ENCODE measurements at places on chromosomes 2 and 18.

DNA sequence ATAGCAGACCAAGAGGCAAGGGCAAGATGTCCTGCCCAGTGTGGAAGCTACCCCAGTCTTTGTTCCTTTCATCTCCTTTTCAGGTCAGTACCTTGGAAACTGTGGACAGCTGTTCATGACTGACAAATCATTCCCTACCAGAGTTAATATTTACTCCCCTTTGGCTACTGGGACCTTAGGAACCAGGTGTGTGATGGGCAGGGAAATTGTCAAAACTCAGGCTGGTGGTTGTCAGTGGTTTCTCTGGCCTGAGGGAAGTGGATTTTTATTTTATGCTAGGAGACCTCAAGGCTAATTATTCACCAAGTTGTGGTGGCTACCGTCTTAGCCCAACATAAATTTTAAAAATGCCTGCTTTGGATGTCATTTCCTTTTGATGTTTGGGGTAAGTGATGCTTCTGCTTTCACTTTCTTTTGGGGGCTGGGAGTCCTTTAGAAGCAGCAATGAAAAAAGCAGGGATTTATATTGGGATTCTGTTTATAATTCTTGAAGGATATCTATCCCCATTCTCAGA, 119.3 kb downstream of the SETBP1 start:
- DNase-seq, result no peak

DNA sequence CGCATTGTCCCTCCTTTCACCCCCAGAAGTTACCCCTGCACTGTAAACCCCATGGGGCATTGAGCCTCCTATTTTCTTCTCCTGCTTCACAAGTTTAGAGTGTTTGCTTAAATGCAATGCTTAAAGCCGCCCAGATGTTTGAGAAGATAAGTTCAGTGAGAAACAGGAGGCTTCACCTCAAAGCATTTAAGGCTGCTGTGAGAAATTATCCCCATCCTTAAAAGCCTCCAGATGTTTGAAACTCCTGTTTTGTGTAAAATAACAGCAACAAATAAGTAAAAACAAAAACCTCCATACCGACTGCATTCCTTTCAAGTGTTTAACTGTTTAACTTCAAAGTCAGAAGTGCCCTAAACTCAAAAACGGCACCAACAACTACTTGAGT, 81.8 kb downstream of the RTP5 start:
- no peak for DNase-seq

- no peak for DNase-seq
Measured at GRCh38 chr2:99259465-99259864, 4.0 kb upstream of the LYG2 start.

DNA sequence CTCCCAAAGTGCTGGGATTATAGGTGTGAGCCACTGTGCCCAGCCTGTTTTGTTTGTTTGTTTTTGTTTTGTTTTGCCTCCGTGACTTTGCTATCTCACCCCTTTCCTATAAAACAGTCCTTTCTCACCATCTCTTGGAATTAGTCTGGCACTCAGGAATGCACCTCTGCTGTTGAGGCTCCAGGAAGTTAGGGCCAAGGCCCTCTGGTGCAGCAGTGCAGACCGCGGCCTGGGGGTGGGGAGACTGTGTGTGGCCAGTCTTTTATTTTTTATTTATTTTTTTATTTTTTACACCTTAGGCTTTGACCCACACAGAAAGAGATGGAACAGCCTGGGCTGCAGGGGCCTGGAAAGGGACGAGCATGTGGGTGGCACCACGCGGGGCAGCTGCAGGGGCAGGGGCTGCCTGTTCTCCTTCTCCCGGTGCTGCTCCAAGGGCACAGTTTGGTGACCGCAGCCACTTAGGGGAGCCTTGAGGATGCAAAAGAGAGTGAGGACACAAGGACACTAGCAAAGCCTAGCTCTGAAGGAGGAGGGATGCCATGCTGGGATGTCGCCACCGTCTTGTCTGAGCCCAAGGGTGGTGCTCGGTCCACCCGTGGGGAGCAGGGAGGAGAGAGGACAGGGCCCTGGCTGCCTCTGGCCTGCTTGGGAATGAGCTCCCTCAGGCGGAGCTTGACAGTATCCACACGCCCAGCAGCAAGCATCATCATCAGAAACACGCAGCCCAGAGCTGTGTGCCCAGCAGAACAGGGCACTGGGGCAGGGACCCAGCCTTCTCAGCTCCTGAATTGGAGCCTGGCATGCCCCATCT, 19.4 kb upstream of the ALPI start:
- DNase-seq, result no peak

- no peak for DNase-seq
Measured at GRCh38 chr2:74528600-74529356, 728 bp downstream of the AUP1 start.

- no peak for DNase-seq
Measured at GRCh38 chr2:47531378-47532042, 128.6 kb downstream of the MSH2 start.

DNA sequence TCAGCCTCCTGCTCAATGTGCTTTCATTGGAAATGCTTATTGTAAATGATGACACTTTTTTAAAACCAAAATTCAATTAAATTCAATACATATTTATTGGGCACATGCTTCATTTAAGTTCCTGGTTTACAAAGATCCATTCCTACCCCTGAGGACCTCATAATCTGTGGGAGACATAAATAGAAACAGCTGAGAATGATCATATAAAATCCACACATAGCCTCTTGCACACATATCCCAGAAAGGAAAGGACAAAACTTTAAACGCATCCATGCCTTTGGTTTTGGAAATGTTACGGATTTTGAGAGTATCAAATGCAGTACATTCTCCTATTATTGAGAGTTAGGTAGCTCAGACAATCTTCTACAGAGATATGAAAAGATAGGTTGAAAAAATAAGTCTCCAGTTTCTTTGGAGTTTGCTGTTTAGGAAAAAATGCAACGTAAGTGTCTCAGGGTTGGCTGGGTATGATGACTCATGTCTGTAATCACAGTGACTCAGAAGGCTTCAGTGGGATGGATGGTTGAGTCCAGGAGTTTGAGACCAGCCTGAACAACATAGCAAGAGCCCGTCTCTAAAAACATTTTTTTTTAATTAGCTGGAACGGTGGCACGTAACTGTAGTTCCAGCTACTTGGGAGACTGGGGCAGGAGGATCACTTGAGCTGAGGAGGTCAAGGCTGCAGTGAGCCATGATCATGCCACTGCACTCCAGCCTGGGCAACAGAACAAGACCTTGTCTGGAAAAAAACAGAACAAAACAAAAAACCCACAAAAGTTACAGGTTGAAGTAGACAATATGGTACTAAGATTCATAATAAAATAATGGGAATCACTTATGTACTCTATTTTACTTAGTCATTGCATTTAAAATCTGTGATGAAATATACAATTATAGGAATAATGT, 3.9 kb upstream of the PRELID3A start:
- peak; percentile 81 for DNase-seq

DNA sequence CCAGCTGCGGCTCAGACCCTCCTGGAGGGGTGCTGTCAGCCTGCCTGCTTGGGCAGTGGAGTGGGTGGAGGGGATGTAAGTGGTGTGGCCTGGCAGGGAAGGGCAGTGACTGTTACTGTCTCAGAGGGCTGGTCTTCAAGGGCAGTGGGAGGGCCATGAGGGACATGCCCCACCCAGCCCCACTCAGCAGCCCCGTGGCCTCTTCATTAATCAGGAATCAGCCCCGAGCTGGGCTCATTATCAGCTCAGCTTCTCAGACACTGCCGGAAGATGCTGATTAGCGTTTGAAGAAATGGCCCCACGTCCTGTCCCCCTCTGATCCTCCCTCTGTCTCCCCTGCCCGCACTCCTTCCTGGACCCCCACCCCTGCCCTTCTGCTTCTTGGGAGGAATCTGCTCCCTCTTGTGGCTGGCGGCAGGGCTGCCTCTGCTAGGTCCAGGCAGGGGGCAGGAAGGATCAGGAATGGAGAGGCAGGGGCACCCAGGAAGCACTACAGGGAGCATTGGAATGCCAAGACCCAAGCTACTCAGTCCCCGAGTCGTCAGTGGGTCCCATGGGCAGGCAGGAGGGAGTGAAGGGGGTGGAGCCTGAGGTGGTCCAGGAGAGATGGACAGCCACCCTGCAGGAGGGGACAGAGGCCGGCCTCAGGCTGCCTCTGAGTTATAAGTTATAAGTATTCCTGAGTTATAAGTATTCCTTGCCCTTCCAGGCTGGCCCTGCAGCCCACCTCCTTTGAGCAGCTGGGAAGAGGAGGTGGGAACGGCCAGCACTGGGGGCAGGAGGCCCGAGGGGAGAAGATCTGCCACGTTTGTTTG, 7.0 kb downstream of the ASIC4 start:
- peak; percentile 26 for DNase-seq
